ENCODE measurements at places on chromosomes 6 and 20.

- no peak for DNase-seq
These were observed 1262.5 kb upstream of the CITED2 start for GRCh38 chr6:140636908-140637402.

- no peak for DNase-seq
These were observed 4.1 kb upstream of the TXLNB start for GRCh38 chr6:139295901-139296300.

GRCh38 chr6:110882824-110883554, 8.4 kb downstream of the AMD1 start:
- DNase-seq: no peak

DNA sequence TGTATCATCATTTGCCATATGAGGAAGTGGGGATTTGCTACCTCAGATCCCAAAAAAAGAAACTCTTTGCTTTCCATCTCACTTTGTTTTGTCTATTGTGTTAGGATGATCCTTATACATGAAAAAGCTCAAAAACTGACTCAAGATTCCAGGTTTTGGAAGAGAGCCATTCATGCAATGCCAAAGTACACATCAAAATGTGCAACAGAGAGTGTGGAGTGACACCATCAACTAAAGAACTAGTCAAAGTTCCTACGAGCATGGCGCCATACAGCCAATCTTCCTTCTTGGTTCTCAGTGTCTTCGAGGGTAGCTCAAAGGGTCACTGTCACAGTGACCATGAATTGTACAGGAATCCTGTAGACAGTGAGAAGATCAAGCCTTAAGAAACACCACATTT, 255.8 kb upstream of the SASH1 start:
- no peak for DNase-seq

GRCh38 chr6:7727946-7728854, 2.3 kb downstream of the BMP6 start:
- DNase-seq: no peak

DNA sequence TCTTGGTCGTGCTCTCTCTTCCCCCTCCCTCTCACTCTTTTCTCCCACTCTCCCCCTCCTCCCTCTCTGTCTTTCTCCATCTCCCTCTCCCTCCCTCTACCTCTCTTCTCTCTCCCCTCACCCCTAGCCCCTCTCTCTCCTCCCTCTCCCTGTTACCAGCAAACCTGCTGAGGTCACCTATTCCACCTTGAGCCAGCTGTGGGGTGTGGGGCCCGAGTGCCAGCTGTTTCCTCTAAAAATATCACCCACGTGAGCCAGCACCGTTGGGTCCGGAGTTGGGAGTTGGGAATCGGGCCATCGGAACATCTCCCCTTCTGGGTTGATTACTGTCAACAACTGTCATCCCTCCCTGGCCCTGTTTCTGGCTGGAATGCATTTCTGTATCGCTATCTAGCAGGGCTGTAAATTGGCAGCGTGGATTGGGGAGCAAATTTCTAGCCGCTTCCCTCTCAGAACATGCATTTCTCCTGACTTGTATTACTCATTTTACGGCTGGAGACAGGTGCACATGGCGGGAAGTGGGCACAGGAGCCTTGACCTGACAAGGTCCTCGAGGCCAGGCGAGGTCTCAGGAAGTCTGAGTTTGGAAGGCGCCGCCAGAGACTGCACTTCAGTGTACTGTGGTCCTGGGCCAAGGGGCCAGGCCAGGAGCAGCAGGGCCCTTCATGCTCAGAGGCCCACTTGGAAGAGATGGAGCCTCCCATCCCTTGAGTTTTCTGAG, 165.3 kb downstream of the CDH4 start:
- no peak for DNase-seq

DNA sequence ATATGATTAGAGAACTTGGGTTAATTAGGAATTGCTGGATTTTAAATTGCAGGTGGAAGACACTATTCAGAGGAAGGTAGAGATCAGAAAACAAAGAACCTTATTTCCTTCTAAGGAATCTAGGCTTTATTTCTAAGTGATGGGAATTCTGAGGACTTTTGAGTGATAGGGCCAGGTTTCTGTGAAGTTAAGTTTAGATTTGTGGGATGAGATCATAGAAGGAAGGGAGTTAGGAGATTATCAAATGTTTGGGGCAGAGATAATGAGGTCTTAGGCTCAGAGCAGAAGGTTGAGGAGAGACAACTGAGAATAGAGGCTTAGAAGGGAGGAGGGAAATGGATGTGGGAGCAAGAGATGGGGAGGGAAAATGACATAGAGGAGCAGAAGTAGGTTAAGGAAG, 109.7 kb upstream of the MMS22L start:
- DNase-seq: no peak

- DNase-seq: no peak
These were observed 96.8 kb downstream of the ADTRP start for GRCh38 chr6:11681770-11682169.

GRCh38 chr6:116553451-116553850, at the start of gene CALHM4:
CALHM4 (plus strand) TSS chr6:116553751; CDS start chr6:116553794, 43 bp downstream.
- DNase-seq: no peak

DNA sequence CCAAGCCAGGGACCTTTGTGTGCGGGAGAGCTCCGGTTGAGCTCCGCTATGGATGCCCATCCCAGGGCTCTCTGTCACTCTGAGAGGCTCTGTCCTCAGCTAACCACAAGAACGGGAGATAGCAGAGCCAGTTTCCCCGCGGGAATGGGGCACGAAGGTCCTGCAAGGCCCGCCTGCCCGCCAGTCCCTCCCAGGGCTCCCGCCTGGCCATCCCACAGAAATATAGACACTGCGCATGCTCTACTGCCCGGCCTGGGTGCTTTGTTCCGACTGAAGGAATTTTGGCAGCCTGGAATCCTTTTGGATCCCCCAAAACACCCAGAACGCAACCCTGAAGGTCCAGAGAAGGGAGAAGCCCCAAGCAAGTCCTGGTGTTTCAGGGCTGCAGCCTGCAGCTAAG, 8.6 kb upstream of the DEFB110 start:
- no peak for DNase-seq

GRCh38 chr6:73774311-73774774, 78.3 kb downstream of the CD109 start:
- no peak for DNase-seq
